ENCODE measurements at places on chromosomes 6 and 20.

DNA sequence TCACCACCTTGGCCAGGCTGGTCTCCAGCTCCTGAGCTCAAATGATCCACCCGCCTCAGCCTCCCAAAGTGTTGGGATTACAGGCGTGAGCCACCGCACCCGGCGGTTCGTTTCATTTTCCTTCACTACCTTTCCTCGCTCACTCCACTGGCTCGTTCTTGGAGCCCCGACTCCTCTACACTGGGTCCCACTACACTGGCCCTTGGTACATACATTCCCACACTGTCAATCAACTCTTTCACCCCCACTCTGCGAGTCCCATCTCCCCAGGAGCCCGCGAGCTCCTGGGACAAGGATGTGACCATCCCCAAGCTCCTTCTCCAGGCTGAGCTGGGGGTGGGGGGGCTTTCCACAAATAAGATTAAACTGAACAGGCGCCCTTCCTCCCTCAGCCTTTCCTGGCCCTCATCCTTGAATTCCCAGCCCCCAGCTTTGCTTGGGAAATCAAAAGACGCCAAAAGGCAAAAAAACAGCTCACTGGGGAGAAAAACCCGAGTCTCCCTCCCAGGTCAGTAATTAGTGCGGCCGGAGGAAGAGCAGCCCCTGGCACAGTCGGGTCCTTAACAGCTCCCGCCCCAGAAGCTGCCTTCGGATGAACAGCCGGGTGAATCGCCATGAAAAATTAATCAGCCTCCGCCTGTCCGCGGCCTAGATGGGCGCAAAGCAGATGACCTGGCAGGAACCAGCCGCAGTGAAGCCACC lies 42.8 kb upstream of the LY86 start:
- DNase-seq = no peak

DNA sequence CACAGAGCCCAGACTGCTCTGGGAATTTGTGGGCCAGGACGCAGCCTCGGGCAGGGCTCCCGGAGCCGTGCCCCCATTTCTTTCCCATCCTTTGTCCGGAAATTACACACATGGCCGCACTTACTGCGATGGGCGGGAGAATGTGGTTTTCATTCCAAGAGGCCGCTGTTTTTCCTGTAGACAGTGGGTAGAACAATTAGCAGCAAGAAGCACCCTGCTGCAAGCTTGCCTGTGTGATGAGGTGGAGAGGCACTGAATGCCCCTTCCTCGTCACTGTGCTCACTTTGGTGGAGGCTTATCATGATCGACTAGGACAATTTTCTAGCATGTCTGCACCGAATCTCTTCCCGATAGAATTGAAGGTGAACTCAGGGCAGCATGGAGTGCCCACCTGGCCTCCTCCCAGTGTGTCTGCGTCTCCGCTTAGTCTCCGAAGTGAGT lies 102.8 kb downstream of the DACT2 start:
- no peak for DNase-seq

DNA sequence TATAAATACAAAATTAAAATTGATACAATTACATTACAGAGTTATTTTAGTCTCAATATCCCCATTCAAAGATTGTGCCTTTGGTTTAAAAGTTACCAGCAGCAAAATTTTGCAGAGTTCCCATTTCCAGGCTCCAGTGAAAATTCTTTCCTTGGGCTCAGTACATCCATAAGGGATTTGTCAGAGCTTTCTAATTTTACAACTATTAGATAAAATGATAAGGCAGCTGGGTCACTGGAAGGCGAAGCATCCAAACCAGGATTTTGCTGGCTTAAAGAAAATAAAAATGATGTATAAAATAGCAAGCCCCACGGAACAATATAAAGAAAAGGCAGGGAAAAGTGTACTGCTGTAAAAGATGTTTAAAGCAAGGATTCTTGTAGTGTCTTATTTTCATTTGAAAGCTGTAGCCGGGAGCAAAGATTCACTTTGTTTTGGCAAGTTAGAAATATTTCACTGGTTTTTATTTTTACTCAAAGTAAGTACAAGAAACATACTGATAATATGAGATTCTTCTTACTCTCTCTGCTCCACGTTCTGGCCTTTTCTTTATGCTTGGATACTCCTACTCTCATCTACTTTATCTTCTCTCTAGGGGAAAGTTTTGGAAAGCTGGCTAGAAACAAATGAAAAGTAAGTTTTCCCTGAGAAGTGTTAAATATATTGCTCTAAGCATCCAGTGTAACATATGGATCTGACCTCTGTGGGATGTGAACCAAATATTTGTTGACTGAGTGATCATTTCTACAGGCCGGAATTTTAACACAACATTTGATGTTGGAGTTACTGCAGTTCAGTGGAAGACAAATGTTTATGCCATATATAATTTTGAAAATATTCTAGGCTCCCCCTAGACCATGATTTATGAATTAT lies 488.4 kb downstream of the PHF3 start:
- DNase-seq = no peak

DNA sequence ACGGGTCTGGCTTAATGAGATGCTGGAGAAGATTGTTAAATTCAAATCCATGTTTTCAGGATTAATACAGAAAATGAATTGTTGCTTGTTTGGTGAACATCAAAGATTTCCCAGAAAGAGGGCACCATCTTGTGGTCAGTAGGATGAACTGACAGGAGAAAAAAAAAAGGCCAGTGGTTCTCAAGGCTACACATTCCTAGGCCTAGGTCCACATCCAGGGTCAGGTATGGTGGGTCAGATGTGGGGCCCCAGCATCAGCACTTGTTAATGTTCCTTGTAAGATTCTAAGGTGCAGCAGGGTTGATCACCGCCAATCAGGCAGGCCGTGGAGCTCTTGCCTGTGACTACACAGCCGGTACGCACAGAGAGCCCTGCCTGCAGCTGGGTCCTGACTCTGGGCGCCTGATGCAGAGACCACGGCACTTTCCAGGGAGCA lies 34.0 kb upstream of the FOXO3 start:
- DNase-seq = no peak

- DNase-seq = no peak
These were observed 163.6 kb downstream of the LAMA2 start for GRCh38 chr6:129046526-129046925.

DNA sequence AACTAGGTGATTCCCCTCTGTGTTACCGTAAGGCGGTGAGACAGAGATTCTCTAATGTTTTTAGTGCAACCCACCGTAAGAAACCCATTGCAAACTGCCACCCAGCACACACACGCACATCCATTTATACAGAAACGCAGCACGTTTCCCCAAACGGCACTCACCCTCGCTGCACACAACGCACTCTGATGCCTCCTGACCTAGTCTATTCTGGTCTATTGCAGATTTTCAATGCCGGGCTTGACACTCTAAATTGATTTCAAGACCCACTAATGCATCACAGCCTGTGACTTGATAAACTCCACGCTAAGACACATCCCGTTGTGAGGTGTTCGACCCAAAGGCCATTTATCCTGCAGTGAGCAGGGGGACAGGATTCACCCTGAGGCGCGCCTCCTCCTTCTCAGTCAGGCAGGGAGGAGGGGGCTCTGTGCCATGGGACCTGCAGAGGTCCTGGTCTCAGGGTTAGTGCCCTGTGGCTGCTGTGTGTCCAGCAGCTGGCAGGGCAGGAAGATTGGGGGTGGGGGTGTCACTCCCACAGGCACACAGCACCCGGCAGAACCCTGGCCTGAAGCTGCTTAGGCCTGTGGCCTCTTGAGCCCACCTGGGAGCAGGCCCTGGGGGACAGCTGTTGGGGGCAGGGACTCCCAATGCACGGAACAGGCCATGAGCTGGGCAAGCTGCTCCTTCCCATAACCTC lies 335.6 kb downstream of the PREX1 start:
- DNase-seq = no peak

- DNase-seq = no peak
These were observed 13.3 kb downstream of the SUPT3H start for GRCh38 chr6:45364466-45364865.

DNA sequence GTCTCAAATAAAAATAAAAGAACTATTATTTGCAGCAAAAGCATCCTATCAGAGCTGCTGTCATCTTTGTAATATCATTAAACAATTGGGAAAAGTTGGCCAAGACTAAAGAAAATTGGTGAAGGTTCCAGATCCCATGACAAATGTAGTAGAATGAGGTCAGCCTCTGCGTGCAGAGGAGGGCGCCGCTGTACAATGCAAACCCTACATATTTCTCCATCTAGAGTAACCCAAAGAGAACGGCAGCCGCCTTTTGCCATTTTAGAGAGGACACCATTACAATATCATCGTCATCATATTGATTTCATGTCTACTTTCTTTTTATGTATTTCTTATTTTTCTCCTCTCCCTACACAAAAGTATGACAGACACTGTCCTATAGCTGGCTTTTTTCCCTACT lies 59.5 kb downstream of the ZMYND8 start:
- DNase-seq = no peak

- DNase-seq = no peak
These were observed 9.6 kb downstream of the GMEB2 start for GRCh38 chr20:63617092-63617875.

- no peak for DNase-seq
These were observed 383.2 kb downstream of the CD83 start for GRCh38 chr6:14500809-14501208.

DNA sequence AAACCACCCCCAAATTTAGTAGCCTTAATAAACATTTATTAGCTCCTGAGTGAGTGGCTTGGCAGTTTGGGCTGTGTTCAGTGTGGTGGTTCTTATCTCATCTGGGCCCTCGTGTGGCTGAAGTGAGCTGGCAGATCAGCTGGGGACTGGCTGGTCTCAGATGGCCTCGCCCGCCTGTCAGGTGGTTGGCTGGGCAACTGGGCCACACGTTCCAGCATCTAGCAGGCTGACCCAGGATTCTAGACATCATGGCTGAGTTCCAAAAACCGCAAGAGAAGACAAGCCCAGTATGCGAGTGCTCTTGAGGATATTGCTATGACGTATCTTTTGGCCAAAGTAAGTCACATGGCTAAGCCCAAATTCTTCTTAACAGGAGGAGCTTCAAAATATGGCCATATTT lies 28.9 kb downstream of the EIF2S2 start:
- no peak for DNase-seq

DNA sequence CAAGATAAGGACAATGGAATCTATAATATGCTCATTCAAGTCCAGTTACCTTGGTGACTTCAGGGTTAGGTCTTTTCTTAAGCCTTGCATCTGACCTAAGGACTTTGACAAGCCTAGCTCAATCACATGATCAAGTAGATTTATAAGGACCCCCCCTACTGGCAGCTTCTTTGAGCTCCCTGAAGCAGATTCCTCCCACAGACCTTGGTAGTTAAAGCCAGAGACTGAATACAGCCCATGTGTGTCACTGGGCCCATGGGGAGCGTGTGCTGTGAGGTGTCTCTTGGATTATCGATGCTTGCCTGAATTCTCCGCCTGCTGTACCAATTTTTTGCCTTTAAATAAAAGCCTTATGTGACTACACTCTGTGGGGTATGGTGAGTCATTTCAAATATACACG lies 372.7 kb upstream of the RGS17 start:
- no peak for DNase-seq

GRCh38 chr20:33689493-33689892 lies 3.3 kb upstream of the E2F1 start:
- no peak for DNase-seq

GRCh38 chr6:128491100-128491581 lies 29.3 kb downstream of the PTPRK start:
- DNase-seq = no peak

DNA sequence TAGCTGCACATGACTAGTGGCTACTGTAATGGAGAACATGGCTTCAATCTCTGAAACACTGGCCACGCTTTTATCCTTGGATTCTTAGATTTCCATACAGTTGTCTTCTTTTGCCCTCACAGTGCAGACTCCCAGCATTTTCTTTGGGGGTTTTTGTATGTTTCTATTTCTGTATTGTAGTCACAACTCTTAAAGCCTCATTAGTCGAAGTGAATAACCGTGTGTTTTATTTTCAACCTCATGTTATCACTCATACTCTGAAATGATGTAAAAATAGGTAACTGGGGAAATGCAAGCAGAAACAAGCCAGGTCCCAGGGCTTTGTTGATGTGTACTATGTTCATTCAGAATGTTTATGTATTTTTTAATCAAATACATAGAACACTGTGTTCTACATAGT lies 162.9 kb downstream of the JARID2 start:
- DNase-seq = no peak

DNA sequence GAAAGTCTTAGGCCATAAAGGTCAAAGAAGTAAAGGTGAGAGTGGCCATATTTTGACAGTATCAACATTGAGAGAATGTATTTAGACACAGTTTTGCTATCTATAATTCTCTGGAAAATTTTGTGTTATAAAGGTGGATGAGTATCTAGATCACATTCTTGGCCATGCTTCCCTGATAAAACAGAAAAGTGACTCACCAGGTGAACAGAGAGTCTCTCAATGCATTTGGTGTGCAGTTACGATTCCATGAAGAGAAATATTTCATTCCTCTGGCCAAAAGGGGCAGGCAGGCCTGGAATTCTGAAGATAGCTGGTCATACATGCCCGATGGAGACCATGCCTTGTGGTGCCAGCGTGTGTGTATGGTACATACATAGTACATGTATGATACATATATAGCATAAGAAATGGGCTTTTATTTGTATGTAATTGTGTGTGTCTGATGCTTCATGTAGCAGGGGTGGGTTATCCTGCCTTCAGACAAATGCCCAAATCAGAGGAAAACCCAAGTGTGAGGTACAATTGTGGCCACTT lies 164.0 kb downstream of the SOBP start:
- DNase-seq = no peak

DNA sequence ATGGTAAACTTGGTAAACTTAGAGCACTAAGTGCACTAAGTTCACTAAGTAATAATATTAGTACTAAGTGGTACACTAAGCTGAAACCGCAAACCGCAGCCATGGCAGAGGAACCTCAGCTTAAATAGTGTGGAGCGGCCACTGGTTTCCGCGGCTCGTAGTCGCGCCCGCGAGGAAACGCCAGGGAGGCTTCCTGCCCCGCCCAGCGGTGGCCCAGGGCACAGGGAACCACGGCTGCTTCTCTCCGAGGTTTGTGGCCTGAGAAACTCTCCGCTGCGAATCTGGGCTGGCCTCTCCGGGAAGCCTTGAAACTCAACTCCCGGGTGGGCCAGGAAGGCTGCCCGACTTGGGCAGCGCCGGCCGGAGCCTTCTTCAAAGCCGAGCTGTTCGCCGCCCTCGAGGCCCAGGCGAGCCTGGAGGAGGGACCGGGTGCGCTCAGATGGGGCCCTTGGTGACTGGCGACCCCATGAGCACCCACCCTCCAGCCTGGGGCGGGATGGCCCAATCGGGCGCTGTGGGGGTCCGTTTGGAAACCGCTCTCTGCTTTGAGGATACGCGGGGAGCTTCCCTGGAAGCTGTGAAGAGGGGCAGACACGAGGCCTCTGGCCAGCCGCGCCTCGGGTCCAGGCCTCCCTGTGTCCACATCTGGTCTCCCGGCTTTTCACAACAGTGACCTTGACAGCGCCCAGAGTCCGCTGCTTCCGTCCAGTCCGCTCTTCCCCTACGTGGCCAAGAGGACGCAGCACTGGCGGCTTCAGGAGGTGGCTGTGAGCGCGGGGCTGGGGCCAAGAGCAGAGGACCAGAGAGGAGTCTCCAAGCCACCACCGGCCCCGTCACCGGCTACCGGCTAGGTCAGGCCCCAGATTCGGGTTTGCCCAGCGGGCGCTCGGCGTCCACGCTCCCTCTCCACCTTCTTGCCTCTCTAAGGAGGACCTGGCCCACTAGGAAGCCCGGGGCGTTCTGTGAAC lies 25.4 kb upstream of the HLA-E start:
- no peak for DNase-seq

- DNase-seq = no peak
These were observed 1.2 kb upstream of the C6orf62 start for GRCh38 chr6:24720131-24720603.

Data from SHP77 treated with DMSO at 0.1 percent for 48 hours (cell line).